ENCODE measurements at places on chromosomes 1 and 21.

DNA sequence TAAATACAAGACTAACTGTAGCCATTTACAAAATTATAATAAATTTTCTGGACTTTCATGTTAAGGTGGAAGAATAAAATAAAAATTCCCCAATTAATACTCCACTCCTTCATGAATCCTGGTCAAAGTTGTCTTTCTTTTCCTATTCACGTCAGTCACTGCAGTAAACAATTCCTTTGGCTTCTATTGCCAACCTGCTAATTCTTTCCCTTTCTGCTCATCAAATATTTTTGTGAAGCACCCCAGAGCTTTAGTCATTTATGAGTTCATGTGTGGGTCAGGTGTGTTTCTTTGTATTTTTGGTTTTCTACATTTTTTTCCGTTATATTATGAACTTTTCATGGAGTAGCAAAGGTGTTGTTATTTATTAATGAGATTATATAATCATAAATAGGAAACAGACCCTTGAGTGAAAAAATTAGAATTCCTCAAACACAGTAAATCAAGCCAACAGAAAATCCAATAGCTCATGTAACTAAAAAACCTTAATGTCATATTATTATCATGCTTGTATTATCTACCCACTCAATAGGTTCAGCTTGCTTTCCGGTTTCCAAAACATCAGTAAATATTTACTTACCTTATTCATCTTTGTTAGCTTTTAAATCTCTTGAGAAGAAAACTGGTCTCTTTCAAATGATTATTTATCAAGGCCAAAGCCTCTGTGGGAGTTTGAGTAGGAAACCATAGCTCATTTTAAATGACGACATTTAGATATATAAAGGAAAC is 29.6 kb upstream of the PLA2G4A start:
- no peak for DNase-seq

DNA sequence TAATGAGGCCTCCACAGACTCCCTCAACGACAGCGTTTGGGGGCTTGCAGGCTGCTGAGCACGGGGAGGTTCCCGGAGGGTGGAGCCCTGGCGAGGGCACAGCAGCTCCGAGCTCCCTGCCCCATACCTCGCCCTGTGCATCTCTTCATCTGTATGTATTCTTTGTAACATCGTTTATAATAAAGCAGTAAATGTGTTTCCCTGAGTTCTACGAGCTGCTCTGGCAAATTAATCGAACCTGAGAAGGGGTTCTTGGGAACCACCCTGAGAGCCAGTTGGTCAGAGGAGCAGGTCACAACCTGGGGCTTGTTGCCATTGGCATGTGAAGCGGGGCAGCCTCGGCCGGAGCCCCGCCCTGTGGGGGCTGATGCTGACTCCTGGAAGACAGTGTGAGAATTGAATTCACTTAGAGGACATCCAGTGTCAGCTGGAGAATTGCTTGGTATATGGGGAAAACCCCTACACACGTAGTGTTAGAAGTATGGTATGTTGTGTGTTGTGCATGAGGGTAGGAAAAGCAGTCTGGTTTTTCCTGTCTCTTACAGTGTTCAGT is 11.5 kb downstream of the SLC37A1 start:
- DNase-seq: no peak

GRCh38 chr1:149977345-149977744 is 33.2 kb downstream of the OTUD7B start:
- DNase-seq: no peak

DNA sequence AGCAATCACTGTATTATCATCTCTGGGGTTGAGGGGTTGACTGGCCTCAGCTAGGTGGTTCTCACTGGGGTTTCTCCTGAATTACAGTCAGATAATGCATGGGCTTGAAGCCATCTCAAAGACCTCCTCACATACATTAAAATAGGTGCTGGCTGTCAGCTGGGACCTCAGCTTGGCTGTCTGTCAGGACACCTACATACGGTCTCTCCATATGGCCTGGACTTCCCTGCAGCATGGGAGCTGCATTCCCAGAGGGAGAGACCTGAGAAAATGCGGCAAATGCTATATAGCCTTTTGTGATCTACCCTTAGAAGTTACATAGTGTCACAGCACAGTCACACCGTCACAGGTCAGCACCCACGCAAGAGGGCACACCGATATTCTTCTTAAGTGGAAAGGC is 93.6 kb downstream of the TSEN15 start:
- DNase-seq: no peak

GRCh38 chr1:91091812-91092211 is 70.0 kb upstream of the ZNF644 start:
- no peak for DNase-seq

- no peak for DNase-seq
Measured at GRCh38 chr1:81702079-81702715, 98.5 kb upstream of the ADGRL2 start.

- no peak for DNase-seq
Measured at GRCh38 chr1:7471836-7472235, 299.3 kb upstream of the VAMP3 start.

GRCh38 chr1:65412256-65412983 is 8.0 kb upstream of the LEPR start:
- no peak for DNase-seq

DNA sequence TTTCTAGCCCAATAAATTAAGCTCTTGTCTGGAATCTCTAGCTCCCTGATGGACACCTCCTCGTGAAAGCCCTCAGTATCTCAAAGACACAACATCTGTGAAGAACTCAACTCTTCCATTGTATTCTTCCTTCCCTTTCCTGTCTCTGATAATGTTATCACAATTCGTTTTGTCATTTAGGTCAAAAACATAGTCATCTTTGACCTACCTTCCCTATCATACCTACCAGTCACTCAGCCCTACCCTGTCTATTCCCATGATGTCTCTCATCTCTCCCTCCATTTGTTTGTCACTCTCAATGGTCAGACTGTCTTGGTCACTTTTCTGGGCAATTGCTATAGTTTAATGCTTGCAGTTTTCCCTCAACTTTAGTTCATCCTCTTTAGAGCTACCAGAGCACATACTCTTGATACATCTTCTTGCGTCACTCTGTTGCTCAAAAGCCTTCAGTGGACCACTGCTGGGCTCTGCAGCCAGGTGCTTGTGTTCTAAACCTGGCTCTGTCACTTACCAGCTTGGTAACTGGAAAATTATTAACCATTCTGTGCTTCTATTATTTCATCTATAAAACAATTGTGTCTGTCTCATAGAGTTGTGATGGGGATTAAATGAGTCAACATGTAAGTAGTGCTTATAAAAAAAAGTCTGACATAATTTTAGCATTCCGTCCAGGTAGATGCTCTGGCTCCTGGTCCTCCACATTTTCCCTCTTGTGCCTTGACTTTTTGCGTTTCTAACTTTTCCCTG is 39.6 kb downstream of the DDR2 start:
- no peak for DNase-seq

GRCh38 chr1:10637834-10638558 is 158.4 kb downstream of the CASZ1 start:
- no peak for DNase-seq

- no peak for DNase-seq
Measured at GRCh38 chr1:59105548-59106507, 191.1 kb upstream of the FGGY start.

DNA sequence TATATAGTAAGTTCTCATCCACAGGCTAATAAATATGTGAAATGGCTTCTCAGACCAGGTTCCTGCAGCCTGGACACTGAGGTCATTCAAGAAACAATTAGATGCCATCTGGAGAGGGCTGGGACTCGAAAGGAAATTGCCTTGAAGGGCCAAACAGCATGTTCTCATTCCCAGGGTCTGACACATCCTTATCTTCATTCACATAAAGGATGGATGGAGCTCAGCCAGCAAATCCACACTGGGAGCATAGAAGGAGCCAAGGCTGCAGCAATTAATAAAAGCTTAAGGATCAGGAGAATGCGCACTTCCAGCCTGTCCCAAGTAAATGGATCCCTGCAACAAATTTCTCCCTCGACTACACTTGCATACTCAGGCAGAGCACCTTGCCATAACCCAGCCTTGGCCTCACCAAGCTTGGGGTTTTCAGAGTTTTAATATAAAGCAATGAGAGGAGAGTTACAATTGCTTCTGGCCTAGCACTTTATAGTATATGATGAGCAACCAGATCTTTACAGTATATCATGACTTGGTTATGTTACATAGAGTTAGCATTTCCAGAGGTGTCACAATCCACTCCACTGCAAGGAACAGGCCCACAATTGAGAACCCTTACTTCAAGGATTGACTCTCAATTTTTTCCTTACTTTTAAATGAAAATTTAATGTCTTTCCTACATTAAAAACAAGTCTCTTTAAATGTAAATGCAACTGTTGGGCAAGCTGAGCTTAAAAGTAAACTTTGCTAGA is 55.9 kb downstream of the BCAR3 start:
- no peak for DNase-seq

GRCh38 chr1:117709249-117709691 is 103.4 kb downstream of the TENT5C start:
- no peak for DNase-seq

GRCh38 chr1:64245495-64245894 is 42.1 kb downstream of the UBE2U start:
- DNase-seq: no peak

DNA sequence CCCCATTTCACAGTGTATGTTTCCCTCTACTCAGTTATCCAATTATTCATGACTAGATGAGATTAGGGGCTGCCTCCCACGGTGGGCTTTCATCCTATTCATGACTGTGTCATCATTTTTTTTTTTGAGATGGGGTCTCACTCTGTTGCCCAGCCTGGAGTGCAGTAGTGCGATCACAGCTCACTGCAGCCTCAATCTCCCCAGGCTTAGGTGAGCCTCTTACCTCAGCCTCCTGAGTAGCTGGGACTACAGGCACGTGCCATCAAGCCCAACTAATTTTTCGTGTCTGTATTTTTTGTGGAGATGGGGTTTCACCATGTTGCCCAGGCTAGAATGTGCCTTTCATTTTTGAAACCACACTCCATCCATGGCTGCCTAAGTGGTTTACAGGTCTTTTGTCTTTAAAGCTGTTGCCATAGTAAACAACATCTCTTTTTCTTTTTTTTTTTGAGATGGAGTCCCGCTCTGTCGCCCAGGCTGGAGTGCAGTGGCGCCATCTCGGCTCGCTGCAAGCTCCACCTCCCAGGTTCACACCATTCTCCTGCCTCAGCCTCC is 60.0 kb downstream of the PIK3CD start:
- no peak for DNase-seq

GRCh38 chr1:14094611-14095400 is 394.8 kb downstream of the PRDM2 start:
- no peak for DNase-seq

GRCh38 chr1:150352866-150353265 is 11.1 kb upstream of the RPRD2 start:
- no peak for DNase-seq

DNA sequence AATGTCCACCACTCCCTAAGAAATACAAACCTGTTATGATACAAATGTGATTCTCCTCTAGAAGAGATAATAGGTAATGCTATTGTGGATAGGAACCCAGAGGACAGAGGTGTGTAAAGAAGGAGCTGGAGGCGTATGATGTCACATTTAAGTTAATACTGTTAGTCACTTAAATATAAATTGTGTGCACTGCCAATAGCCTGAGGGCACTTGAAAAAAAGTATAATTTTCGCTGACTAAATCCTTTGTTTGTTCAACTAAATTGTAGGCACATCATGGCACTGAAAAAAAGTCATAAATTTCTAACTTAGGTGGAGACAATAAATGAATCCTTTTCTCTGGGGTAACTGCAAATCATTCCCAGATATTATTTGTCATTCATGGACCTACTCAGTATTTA is 4.4 kb downstream of the RCSD1 start:
- DNase-seq: no peak

GRCh38 chr1:10691740-10692125 is 104.7 kb downstream of the CASZ1 start:
- no peak for DNase-seq

- DNase-seq: no peak
Measured at GRCh38 chr1:77686796-77687518, 4.5 kb upstream of the ZZZ3 start.

DNA sequence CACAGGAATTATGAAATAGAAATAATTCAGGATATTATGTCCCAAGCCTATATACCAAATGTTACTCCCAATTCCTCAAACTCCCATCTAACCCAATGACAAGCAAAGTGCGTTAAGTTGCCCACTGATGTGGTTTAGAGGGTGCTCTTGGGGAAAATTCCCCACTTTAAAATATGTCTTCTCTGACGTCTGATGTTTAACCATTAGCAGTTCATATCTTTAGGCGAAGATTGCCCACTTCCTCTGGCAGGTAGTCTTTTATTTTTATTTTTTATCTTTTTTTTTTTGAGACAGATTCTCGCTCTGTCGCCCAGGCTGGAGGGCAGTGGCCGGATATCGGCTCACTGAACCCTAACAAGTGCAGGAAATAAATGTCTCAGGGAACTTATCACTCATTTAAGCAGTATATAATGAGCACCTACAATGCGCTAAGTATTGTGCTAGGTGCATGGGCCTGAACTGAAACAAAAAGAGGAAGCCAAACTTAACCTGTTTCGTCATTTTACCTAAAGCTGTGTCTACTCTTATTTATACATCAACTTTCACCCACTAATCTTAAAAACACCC is 1.3 kb upstream of the LYST start:
- DNase-seq: no peak

GRCh38 chr1:239392271-239392670 is 5.9 kb downstream of the CHRM3 start:
- no peak for DNase-seq

- no peak for DNase-seq
Measured at GRCh38 chr1:54967372-54967771, 13.1 kb upstream of the TMEM61 start.

DNA sequence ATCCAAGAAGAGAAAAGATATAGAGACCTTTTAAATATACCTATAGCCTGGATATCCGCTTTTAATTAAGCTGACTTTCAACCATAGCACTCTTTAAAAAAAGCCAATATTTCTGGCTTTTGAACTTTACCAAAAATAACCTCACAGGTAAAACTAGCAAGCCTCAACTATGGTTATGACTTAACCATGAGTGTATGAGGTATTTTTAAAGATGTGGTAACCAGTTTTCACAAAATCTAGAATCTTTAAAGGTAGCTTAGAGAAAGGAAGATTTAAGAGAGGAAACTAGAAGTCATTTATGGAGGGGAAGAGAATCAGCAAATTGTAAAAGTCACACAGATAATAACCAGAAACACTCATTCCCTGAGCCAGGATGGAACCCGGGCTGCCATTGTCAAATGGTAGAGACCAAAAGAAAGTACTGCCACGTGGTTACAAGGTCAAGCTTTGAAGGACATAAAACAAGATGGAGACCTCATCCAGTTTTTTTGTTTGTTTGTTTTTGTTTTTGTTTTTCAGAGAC is 288.4 kb upstream of the RGS18 start:
- DNase-seq: no peak

DNA sequence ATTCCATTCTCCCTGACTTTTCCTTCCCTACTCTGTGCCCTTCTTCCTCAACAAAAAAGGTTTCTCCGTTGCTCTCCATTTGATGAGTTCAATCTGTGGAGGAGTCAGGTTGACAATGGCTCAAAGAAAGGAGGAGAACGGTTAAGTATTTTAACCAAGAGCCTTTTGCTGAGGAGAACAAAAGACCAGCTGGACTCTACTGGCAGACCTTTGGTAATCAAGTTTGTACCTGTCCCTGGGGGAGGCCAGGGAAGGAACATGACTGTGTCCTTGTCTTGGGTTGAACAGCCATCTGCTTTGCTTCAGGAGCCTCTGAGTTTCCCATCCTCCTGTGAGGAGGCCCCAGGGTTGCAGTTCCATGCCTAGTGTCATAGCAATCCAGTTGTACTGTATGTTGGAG is 29.9 kb downstream of the TTF2 start:
- no peak for DNase-seq
